ENCODE measurements at places on chromosomes 16 and 17.

DNA sequence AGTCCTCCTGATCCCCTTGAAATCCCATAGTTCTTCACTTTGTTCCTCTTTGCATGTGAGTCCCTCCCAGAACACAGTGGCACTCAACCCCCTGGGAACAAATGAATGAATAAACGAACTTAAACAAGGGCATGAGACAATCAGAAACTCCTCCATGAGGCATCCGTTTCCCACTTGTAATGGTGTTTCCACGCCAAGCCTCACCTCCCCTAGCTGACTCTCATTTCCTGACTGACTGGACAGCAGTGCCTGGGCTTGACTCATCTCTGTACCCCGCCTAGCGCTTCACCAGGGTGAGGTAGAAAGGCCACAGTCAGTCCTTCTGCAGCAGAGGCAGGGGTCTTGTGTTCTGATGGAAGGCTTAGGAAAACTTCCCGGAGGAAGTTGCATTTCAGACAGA is 14.2 kb downstream of the KIF1C start:
- DNase-seq: no peak

- DNase-seq: no peak
Measured at GRCh38 chr17:41552455-41552854, 19.4 kb downstream of the KRT9 start.

DNA sequence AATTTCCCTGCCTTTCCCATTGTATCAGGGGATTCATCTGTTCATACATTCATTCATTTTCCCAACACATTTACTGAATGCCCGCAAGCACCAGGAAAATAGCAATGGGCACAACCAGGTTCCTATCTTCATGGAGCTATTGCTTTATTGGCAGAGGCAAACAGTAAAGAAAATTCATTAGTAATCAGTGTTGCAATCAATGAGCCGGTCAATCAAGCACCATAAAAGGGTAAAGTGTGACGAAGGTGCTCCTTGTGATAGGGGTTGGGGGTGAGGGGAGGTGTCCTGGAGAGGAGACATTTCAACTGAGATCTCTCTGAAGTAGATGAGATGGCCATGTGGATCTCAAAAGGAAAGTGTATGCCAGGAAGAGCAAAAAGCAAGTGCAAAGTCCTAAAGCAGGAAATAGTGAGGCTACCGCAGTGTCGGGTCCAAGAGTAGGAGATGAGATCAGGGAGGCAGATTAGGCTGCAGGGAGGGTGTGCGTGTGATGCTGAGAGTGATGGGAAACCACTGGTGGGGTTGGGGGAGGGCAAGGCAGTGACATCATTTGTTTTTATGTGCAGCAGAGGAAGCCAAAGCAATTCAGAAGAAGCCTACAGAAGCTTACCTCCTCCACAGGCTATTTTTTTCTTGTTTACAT is 28.4 kb downstream of the CDH13 start:
- no peak for DNase-seq

GRCh38 chr17:79748295-79749099 is 17.8 kb downstream of the ENPP7 start:
- DNase-seq: no peak

- DNase-seq: no peak
Measured at GRCh38 chr17:33562792-33563191, 269.7 kb upstream of the ASIC2 start.

- DNase-seq: no peak
Measured at GRCh38 chr17:35865412-35866340, 3.0 kb downstream of the HEATR9 start.

- no peak for DNase-seq
Measured at GRCh38 chr17:45291171-45291805, 25.5 kb downstream of the MAP3K14 start.
